DND-41 (cell line): ENCODE measurements at places on chromosomes 1 and 21.

DNA sequence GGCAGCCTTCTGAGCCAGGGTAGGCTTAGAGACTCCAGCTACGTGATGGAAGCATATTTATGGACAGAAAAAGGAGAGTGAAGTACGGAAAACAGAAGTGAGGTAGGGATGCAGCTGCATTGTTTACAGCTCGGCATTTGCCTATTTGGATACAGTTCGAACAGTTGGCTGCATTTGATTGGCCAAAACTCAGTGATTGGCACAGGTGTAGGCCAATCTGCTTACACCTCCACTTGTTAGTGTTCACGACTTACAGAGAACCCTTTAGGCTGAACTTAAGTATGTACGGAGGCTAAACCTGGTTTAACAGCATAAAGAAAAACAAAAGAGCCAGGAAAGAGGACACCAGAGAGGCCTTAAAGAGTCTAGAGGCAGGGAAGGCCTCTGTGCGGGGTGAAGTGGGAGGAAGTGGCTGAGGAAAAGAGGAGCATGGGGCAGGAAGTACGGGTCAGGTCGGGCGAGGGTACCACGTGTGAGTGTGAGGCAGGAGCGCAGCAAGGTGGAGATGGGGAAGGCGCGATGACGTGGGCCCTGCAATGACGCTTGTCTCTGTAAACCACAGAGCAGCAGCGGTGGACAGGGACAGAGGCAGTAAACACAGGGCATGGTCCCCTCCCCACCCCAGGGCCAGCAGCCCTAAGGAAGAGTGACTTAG lies 32.0 kb downstream of the RSPH1 start:
- DNase-seq: peak; percentile 72
- no peaks in the 10 kb centered on the region for H3K36me3 ChIP-seq
- H3K27me3 ChIP-seq: no peaks in the 10 kb centered on the region
- peak overlapping the region; percentile 46 for H3K27ac ChIP-seq
- H3K4me1 ChIP-seq: peaks cover 64% of the 10 kb centered on the region
- no peak overlapping the region for H3K4me3 ChIP-seq

DNA sequence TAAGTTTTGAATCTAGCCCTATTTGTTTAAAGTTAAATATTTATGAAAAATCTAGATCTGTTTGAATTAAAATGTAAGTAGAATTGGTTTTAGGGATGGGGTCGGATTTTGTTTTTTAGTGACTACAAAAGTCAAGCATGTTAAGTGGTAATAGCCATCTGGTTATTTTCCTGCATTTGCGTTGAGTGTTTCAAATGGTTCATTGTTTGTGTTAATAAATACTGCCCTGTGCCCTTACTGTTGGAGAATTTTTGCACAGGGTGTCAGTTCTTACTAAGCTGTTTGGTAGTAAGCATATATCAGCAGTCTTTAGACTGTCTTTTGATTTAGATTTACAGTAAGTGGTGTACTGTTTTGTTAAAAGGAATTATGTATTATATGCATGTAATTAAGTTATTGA lies 46.1 kb upstream of the TARS2 start:
- DNase-seq: no peak
- no peaks in the 10 kb centered on the region for H3K27me3 ChIP-seq
- H3K4me3 ChIP-seq: no peak overlapping the region
- H3K36me3 ChIP-seq: peaks cover 68% of the 10 kb centered on the region
- no peaks in the 10 kb centered on the region for H3K4me1 ChIP-seq

DNA sequence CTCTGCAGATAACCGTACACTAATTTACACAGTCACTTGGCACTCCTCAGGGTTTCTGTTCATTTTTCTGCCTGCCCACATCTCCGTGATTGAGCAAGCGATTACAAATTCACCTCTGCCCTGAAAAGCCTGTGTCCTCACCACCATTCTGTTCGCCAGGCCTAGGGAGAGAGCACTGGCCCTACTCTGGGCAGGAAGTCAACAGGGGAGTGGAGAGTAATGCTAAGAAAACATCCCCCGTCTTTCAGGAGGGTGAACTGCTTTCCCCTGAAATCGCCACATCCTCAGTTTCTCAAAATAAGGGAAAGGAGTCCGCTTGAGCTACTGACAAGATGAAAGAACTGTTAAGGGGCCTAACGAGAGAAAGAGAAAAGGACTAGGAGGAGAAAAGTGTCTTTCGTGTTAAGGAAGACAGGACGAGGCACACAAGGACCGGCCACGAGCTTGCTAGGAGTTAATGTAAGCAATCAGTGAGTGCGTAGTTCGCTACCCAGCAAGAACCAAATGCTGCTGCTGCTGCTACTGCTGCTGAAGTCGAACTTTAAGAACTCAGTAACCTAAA lies 632 bp downstream of the PEX19 start:
- H3K4me1 ChIP-seq: peaks cover 26% of the 10 kb centered on the region
- H3K27me3 ChIP-seq: no peaks in the 10 kb centered on the region
- peaks cover 39% of the 10 kb centered on the region for H3K36me3 ChIP-seq
- H3K27ac ChIP-seq: peak overlapping the region; percentile 82
- peak overlapping the region; percentile 82 for H3K4me3 ChIP-seq
- DNase-seq: no peak

DNA sequence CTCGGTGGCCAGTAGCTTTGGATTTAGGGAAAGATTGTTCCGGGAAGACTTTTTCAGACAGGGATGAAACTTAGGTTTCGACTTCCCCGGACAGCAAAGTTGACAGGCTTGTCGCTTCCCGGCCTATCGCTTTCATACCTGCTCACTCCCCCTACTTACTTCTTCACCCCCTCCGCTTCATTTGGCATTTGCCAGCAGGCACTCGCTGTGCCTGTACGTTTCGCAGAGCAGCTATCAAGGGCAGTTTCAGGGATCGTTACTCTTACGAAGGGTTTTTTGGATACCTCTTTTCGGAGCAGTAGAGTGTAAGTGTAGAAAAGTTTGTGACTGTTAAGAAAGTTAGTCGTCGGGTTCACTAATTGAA lies 393 bp downstream of the BLZF1 start:
- peak; percentile 34 for DNase-seq
- H3K27me3 ChIP-seq: no peaks in the 10 kb centered on the region
- H3K27ac ChIP-seq: peak overlapping the region; percentile 88
- H3K4me3 ChIP-seq: peak overlapping the region; percentile 86
